ENCODE measurements at places on chromosomes 3 and 15.

DNA sequence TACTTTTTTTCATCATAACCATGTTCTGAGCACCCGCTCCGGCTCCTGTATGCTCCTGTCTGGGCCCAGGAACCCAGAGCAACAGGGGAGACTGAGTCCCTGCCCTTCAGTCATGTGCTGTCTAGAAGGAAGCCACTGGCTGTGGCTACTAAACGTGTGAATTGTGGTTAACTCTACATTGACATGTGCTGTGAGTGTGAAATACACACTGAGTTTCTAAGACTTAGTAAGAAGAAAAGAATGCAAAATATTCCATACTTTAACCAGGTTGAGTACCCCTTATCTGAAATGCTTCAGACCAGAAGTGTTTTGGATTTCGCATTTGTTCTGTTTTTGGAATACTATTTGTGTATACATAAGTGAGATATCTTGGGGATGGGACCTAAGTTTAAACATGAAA lies 42.8 kb upstream of the CGNL1 start:
- H3K36me3 ChIP-seq, result no peaks in the 10 kb centered on the region
- H3K4me1 ChIP-seq, result peaks cover 5% of the 10 kb centered on the region
- no peak overlapping the region for H3K27ac ChIP-seq
- peaks cover 10% of the 10 kb centered on the region for H3K27me3 ChIP-seq
- DNase-seq, result no peak

DNA sequence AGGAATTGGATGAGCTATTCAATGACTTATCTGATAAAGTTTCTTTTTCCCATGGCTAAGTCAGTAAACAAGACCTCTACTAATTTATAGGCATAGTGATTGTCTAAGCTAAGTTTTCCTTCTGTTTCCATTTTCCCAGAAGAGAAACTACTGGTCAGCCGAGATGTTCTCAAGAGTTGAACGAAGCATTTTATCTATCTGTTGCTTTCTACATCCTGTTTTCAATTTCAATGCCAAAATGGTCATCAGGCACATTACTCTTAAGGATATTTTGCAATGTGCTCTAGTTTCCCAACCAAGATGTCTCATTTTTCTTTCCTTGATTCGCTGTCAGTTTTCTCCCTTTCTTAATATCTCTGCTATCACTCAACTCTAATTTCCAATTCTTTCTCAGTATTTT lies 228.7 kb downstream of the MBNL1 start:
- no peak for DNase-seq
- no peaks in the 10 kb centered on the region for H3K36me3 ChIP-seq
- peak overlapping the region; percentile 8 for H3K4me3 ChIP-seq

GRCh38 chr15:53978253-53978906 lies at the start of gene UNC13C:
Gene UNC13C, plus strand, starts transcription at chr15:53978441. Its CDS starts 34,463 bp downstream, at chr15:54012904.
- H3K27ac ChIP-seq, result no peak within 1 kb of the TSS
- no peak for DNase-seq
- no peaks in the 10 kb centered on the region for H3K36me3 ChIP-seq
- peaks cover 14% of the 10 kb centered on the region for H3K4me1 ChIP-seq
- no peaks in the 10 kb centered on the region for H3K27me3 ChIP-seq

DNA sequence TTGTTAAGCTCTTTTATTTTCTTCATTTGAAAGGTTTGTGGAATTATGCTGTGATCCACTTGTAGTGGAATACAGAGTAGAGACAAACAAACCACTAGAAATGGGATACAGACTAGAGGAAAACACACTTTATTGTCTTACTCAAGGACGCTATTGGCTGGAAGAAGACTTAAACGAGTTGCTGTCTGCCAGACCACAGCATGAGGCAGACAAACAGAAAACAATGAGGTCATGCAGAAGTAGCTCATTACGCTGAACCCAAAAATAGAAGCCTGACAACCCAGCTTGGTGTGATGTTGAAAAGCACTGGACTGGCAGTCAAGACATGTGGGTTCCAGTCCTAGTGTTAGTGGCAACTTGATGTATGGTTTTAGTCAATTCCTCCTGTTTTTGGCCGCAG lies 62.4 kb upstream of the P3H2 start:
- peak; percentile 77 for DNase-seq
- no peak overlapping the region for H3K27ac ChIP-seq
- no peaks in the 10 kb centered on the region for H3K36me3 ChIP-seq
- H3K4me3 ChIP-seq, result no peak overlapping the region
- H3K4me1 ChIP-seq, result no peaks in the 10 kb centered on the region

DNA sequence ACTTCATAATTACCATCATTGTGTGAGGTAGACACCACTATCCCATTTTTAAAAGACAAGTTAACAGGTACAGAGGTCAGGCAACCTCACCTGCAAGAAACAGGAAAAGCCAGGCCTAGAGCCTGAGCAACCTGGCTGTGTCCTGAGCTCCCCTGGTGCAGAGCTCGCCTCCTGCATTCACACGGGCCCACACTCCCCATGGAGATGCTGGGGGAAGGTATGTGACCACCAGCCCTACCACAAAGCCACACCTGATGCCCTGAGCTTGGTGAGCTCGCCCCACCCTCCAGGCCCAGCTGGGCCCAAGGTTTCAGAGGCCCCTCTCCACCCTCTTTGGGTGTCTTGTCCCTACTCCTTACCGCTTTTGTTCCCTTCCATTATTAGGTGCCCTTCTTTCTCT lies 1.2 kb upstream of the EFCAB12 start:
- no peaks in the 10 kb centered on the region for H3K27me3 ChIP-seq
- no peak for DNase-seq
- peaks cover 17% of the 10 kb centered on the region for H3K4me1 ChIP-seq

- DNase-seq, result no peak
- H3K27ac ChIP-seq, result no peak overlapping the region
- no peaks in the 10 kb centered on the region for H3K27me3 ChIP-seq
- H3K4me3 ChIP-seq, result no peak overlapping the region
Measured at GRCh38 chr15:95409211-95409610, 921.3 kb upstream of the NR2F2 start.

- DNase-seq, result no peak
- no peaks in the 10 kb centered on the region for H3K27me3 ChIP-seq
- H3K4me3 ChIP-seq, result no peak overlapping the region
- no peak overlapping the region for H3K27ac ChIP-seq
- peaks cover 6% of the 10 kb centered on the region for H3K36me3 ChIP-seq
Measured at GRCh38 chr15:73233623-73234022, 135.1 kb downstream of the HCN4 start.

- no peaks in the 10 kb centered on the region for H3K27me3 ChIP-seq
- no peak overlapping the region for H3K4me3 ChIP-seq
Measured at GRCh38 chr15:62455441-62455921, 290.4 kb upstream of the C2CD4B start.

GRCh38 chr3:126355777-126356372 lies 1.3 kb downstream of the KLF15 start:
- H3K27ac ChIP-seq, result peak overlapping the region; percentile 98
- DNase-seq, result peak; percentile 99
- H3K36me3 ChIP-seq, result peaks cover 16% of the 10 kb centered on the region
- no peaks in the 10 kb centered on the region for H3K27me3 ChIP-seq
- peak overlapping the region; percentile 97 for H3K4me3 ChIP-seq
- peaks cover 57% of the 10 kb centered on the region for H3K4me1 ChIP-seq

- H3K36me3 ChIP-seq, result peaks cover 17% of the 10 kb centered on the region
- H3K4me1 ChIP-seq, result peaks cover 24% of the 10 kb centered on the region
Measured at GRCh38 chr15:45372041-45372995, 6.0 kb downstream of the GATM start.

DNA sequence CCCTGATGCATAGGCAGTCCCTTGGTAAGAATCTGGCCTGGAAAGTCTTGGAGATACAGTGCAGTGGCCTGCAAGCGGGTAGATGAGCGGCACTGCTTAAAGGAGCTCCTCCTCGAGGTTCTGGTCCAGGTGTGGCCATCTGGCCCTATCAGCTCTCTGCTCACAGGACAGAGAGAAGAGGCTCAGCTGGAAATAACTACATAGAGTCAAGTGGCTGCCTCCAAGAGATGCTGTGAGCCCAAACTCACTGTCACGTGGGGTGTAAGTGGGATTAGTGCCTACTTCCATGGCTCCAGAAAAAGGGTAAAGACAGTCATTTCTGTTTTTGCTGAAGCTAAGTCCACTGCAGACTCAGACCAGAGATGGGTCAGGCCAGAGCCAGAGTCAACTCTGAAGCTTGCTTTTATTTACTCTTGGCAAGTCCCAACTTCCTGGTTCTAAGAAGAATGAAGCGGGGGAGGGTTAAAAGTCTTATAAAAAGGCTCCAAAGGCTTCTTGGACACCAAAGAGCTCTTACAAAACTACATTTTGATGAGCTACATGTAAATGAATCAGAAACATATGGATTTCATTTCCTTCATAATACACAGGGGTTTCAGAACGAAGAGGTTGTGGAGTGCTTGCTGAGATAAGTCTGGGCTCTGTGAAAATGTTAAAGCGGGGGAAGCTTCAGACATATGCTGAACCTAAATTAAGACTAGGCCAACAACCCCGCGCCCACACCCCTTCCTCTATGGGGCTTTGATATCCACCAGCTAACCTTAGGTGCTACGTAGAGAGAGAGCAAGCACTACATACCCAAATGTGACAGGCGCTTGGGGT lies 77.1 kb downstream of the PDZRN3 start:
- no peak for DNase-seq
- peaks cover 98% of the 10 kb centered on the region for H3K4me1 ChIP-seq
- no peaks in the 10 kb centered on the region for H3K27me3 ChIP-seq

DNA sequence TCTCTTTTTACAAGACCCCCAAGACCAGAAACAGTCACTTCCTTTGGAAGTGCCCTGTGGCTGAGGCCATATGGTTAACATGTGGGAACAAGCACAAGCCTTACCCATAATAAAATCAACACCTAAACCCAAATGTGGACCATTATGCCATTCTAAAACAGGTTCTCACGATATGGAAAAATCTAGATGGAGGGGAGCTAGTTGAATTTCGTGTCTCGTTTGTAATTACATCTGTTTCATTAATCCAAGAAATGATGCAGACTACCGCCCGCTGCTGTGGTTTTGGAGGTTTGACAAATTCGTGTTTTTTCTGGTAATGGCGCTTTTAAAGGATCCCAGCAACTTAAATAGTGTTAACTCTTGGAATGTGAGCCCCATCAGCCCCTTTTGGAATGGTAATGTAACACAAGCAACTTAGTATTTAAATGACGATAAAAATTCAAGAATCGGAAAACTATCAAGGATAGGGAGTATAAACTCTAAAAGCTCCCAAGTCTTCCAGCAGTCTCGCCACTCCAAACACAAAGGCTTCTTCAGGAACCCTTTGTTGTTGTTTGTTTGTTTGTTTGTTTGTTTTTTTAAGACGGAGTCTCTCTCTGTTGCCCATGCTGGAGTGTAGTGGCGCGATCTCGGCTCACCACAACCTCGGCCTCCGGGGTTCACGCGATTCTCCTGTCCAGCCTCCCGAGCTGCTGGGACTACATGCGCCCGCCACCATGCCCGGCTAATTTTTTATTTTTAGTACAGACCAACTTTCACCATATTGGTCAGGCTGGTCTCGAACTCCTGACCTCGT lies 1.1 kb downstream of the CNBP start:
- H3K36me3 ChIP-seq, result peaks cover 25% of the 10 kb centered on the region
- H3K4me3 ChIP-seq, result peak overlapping the region; percentile 97
- no peaks in the 10 kb centered on the region for H3K27me3 ChIP-seq
- peak overlapping the region; percentile 99 for H3K27ac ChIP-seq
- H3K4me1 ChIP-seq, result peaks cover 69% of the 10 kb centered on the region

DNA sequence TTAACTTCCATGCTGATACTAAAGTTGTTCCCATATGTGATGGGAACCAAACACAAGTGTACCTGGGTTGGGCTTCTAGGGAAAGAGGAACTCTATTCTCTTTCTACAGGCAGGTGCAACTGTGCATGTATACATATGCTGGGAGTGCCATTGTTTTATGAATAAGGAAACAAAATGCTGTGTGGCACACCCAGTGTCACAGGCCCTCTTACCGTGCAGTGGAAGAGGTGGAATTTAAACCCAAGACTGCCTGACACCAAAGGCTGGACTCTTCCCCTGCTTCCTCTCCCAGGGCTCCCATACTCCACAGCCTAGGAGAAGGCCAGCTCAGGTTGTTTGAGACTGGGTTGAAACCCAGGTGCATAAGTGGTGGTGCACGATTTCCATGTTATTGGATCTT lies 1.9 kb upstream of the FETUB start:
- H3K27ac ChIP-seq, result no peak overlapping the region
- peaks cover 6% of the 10 kb centered on the region for H3K4me1 ChIP-seq
- no peaks in the 10 kb centered on the region for H3K36me3 ChIP-seq
- peaks cover 18% of the 10 kb centered on the region for H3K27me3 ChIP-seq
- H3K4me3 ChIP-seq, result no peak overlapping the region
- DNase-seq, result no peak

DNA sequence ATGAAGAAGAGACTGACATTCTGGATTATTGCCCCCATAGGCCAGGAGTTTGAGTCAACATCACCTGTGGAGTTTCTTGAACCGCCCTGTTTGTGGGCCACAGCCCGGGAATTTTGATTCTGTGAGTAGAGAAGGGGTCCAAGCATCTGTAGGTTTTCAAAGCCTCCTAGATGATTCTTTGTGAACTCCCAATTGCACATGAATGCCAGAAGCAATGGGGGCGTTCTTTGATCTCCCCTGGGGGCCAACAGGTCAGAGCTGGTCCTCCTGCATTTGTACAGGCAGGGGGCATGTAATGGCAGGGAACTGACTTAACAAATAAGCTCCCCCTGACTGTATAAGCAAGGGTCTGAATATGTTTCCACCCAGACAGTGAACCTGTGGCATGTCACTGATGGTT lies 260.3 kb downstream of the SLCO3A1 start:
- H3K27me3 ChIP-seq, result no peaks in the 10 kb centered on the region
- H3K4me3 ChIP-seq, result no peak overlapping the region
- no peak for DNase-seq
- no peaks in the 10 kb centered on the region for H3K36me3 ChIP-seq
- no peak overlapping the region for H3K27ac ChIP-seq
- peaks cover 35% of the 10 kb centered on the region for H3K4me1 ChIP-seq

DNA sequence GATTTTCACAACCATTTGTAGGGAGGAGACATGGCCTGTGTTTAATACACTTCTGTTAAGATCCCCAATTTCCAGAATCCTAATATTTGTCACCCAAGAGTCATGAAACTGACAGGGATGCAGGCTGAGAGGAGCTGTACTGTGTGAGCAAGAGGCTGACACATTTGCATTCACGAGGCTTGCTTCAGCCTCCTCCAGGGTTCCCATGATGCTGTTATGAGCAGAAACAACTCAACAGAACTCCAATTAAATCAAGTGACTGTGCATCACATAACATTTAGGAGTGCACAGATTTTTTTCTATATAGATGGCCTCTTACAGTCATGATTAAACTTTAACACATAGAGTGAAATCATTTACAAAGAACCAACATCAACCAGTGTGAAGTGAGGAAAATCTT lies 292.3 kb upstream of the STT3B start:
- H3K27me3 ChIP-seq, result peaks cover under 1% of the 10 kb centered on the region
- H3K27ac ChIP-seq, result no peak overlapping the region
- no peak overlapping the region for H3K4me3 ChIP-seq
- no peak for DNase-seq
- H3K4me1 ChIP-seq, result no peaks in the 10 kb centered on the region

DNA sequence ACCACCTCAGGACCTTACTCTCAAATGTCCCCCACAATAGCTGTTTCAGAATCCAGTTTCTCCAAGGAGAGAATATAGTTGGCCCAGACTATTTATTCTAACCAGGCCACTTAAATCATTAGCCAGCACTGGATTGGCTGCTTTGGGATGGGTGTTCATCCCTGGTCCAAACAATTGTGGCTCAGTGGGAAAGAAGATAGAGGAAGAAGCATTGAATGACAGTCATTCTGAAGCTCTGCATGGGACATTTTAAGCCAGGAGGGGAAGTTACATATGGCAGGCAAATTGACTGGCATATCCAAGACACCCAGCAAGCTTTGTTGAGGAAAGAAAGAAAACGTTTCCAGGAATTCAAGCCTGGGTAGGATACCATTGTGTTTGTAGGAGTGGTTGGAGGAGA lies 5.6 kb upstream of the DCLK3 start:
- DNase-seq, result no peak
- H3K27ac ChIP-seq, result no peak overlapping the region
- H3K4me3 ChIP-seq, result no peak overlapping the region
- no peaks in the 10 kb centered on the region for H3K4me1 ChIP-seq

Measured in esophagus muscularis mucosa (tissue), 4 donors.